ENCODE measurements at places on chromosomes 7 and 10.

DNA sequence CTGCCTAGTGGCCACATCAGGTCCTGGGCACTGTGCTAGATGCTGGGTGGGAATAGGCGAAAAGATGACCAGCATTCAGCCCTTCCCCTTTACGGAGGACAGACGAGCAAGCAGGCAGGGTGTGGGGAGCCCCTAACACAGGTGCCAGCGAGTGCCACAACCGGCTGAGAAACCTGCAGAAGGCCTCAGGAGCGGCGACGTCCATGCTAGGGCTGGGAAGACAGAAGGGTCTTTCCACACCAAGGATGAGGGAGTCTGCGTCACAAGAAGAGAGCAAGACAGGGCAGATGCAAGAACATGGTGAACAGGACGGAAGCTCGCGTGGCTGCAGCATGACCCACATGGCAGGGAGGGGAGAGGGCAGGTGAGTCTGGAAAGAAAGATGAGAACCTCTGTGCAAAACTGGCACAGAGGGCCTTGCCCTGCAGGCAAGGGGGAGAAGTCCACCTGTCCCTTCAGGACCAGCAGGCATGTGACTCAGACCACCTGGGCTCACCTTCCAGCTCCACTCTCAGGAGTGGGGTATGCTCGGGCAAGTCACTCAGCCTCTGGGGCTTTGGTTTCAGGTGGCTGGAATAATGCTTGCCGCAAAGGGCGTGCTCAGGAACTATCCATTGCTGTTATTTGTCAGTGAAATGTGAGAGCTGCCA, 36.6 kb downstream of the KCNH2 start:
- no peak for DNase-seq

GRCh38 chr7:140697447-140698143, 1.1 kb downstream of the NDUFB2 start:
- no peak for DNase-seq

GRCh38 chr7:11404355-11404754, 427.6 kb downstream of the THSD7A start:
- DNase-seq: no peak

DNA sequence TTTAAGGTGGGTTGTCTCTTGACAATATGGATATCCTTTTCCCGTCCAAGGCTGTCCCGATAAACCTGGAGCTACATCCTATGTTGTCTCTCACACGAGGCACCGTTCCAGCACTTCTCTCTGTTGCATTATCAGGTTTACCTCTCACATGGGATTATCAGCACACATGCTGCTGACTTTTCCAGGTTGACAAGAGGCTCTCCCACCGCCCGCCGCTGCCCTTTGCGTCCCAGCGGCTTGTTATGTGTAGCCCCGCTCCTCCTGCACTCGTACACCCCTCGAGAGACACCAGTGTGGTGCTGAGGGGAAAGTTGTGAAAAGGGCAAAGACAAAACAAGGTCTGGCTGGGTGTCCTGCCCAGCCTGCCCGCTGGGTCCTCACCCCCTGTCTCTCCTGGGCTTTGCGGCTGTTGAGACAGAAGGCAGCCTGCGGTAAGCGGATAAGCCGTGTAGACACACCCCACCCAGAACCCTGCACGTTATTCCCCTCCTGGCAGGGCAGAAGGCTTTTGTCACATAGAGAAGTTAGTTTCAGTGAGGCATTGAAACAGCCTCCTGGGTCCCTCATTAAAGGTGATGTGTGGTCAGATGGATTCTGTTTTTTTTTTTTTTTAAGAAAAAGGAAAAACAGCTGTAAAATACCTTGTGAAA, 38.7 kb downstream of the UBE3C start:
- no peak for DNase-seq

GRCh38 chr10:71968553-71969474, 4.6 kb downstream of the CHST3 start:
- no peak for DNase-seq

GRCh38 chr7:2104107-2104710, 128.5 kb downstream of the MAD1L1 start:
- DNase-seq: no peak

GRCh38 chr7:35389636-35390035, 135.7 kb upstream of the TBX20 start:
- no peak for DNase-seq

DNA sequence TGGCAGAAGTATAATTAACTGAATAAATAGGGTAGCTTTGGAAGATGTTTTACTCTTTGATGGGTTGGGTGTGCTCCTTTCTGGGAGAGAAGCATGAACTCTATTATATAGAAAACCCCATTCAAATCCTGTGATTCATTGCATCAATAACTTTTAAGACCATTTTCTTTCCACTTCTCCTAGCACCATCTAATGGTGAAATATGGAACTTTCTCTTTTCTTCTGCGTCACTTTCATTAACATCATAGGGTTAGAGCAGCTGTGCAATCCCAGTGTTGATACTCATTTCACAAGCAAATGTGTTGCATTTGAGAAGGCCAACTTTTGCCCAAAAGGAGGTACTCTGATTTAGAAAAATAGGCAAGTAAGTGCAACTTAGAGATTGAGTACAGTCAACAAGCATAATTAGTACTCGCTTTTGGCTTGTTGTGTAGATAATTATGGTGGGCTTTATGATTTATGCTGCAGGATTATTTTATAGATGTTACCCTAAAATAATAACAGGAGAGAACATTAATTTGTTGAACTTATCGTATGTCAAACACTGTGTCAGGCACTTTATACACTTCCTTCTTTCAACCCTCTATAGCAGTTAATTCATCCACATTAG, 92.9 kb downstream of the CPED1 start:
- no peak for DNase-seq

DNA sequence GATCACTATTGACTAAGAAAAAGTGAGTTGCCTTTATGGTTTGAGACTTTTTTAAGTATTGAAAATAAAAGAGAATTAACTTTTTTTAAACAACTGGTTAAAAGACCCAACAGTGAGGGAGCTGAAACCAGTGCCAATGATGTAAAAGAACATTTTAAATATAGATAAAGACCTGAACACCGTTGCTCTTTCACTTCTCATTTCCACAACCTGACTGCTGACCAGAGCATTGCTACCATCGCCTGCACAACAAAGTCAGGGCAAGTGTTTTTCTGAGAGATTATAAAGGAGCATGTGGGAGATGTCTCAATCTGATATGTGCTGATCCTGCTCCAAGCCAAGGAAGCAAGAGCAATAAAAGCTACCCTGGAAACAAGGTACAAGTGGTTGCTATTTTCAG, 34.7 kb downstream of the IMMP2L start:
- no peak for DNase-seq

DNA sequence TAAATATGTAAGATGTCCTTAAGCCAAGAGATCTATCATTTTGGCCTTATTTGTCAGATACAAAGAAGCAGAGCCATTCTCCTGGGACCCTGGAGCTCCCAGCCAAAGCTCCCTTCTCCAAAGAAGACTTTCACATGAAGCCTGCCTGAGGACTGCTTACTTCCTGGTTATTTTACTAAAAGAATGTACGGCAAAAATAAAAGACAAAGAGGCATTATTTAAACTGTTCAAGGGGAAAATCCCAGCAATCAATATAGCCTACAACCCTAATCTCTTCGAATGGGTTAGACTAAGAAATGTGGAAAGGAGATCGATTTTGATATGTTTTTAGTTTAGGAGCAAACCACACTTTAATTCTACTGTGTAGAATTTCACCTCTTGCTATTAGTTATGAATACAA, 237.9 kb upstream of the CTBP2 start:
- DNase-seq: no peak

DNA sequence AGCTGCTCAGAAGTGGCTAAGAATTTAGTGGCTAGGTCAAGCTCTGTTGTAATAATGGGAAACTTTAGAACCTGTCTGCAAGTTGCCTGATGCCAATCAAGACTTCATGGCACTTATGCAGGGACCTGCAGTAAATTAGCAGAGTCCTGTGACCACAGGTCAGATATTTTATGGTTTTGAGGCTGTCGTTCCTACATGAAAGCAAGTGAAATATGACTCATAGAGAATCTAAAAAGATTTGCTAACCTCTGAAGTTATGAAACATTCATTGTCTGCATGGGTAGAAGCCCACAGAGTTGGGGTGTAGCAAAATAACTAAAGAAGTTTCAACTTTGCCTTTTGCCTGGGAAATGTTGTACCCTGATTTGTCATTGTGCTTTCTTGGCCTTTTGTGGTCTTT, 32.3 kb downstream of the SLC39A12 start:
- DNase-seq: no peak

GRCh38 chr7:106866298-106867281, 1.5 kb downstream of the PIK3CG start:
- DNase-seq: no peak

GRCh38 chr7:7793921-7794320, 75.5 kb upstream of the RPA3 start:
- no peak for DNase-seq

- DNase-seq: no peak
Observed at GRCh38 chr10:116597543-116597942, 6.8 kb downstream of the PNLIPRP1 start.

Measured in NCI-H1930 (cell line).